Fibroblast of skin of right biceps (primary cell): ENCODE measurements at places on chromosomes 1 and 21.

- no peak for DNase-seq
Observed at GRCh38 chr1:174157157-174157806, 2.0 kb upstream of the RABGAP1L start.

DNA sequence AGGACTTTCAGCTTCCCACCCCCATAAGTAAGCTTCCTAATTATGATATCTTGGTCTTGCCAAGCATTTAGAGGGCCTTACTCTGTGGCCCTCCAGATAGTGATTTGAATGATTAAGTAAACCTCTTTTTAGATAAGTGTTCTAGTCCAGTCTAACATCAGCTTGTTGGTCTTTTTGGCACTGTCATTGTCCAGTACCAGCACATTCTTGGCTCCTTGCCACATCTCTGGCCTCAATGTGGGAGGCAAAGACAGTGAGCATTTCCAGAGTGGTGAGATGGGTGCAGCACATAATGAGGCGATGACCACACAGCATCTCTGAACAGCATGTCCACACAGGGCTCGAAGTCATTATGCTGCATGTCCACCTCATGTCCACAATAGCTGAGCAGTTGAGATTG, 6.1 kb downstream of the CAPZA1 start:
- DNase-seq = no peak

GRCh38 chr1:31739346-31739745, 24.8 kb downstream of the ADGRB2 start:
- no peak for DNase-seq

DNA sequence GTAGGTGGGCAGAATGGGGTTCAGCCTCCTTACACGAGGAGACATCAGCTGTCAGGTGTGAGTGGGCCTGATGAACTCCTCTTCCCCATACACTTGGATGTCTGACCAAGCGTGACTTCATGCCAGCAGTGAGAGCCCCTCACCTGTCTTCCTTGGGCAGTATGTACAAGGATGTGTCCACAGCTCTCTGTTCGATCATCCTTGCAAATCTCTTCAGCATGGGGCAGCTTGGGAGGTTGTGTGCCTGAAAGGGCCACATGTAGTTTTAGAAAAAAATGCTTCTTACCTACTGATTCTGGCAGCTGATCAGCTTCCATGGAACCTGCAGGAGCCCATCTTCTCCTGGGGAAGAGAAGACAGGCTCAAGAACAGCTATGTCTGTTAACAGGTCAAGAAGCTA, 18.0 kb downstream of the ACP6 start:
- no peak for DNase-seq

DNA sequence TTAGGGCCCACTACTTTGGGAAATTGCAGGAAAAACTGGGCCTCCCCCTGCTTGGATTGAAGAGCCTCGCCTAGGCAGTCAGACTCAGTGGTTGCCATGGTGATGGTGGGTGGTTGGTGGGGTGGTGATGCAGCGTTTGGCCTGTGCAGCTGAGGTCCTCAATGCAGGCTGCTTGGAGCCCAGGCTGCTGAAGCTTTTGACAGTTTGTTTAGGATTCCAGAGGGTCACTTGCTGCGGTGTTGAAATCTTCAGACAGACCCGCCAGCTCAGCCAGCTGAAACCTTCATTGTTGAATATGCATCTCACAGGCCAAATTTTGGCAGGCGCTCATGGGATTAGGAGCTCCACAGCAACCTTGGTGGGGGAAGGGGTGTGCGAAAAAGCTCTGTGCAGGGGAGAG, 67.9 kb downstream of the CACNA1E start:
- DNase-seq = no peak

GRCh38 chr1:91768786-91769725, 116.9 kb downstream of the TGFBR3 start:
- peak; percentile 52 for DNase-seq

- no peak for DNase-seq
Observed at GRCh38 chr1:111963985-111964738, 25.3 kb downstream of the KCND3 start.

- peak; percentile 90 for DNase-seq
Observed at GRCh38 chr1:114353262-114353661, 157.7 kb downstream of the TRIM33 start.

DNA sequence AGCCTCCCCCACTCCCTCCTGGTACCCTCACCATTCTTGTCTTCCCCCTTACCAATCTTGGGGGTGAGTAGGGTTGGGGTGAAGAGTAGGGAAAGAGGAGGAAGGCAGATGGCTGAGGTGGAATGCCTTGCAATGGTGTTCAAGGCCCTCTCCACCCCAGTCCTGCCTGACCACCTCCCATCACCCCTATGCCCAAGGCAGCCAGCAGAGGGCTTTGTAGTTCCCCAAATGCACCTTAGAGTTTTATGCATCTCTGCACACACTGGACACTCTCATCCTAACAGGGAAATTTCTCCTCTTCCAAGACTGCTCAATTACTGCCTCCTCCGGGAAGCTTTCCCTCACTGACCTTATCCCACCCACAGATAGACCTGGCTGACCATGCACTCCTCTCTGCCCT, 15.4 kb downstream of the KIF17 start:
- no peak for DNase-seq
